ACHN (cell line): ENCODE measurements at places on chromosomes 5 and 9.

GRCh38 chr5:53944981-53945380 lies 365.4 kb downstream of the ARL15 start:
- DNase-seq = peak; percentile 21

DNA sequence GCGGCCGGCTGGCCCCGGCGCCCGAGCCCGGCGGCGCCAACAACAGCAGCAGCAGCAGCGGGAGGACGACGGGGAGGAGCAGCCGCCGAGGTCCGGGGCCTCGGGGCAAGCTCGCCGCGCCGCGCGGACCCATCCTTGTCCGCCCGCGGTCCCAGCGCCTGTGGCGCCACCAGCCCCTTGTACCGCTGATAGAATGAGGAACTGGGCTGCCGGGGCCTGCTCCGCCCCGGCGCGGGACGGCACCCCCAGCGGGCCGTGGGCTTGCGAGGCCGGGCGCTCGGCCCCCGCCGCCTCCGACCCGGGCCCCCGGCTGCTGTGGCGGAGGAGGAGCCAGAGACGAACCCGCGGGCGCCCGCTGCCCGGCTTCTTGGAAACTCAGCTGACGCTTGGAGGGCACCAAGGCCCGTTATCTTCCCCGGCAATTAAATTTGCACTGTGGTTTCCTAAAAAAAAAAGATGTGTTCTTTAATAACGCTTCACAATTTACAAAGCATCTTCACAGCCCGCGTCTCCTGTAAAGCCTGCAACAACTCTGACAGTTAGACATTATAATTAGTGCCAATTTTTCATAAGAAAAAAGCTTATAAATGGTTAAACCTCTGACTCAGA lies at the start of gene ARSB:
Gene ARSB, minus strand, starts transcription at position 195 of the 609 bp plus-strand sequence. Its CDS starts 62 bp downstream, at position 133.
- DNase-seq = peak; percentile 47

DNA sequence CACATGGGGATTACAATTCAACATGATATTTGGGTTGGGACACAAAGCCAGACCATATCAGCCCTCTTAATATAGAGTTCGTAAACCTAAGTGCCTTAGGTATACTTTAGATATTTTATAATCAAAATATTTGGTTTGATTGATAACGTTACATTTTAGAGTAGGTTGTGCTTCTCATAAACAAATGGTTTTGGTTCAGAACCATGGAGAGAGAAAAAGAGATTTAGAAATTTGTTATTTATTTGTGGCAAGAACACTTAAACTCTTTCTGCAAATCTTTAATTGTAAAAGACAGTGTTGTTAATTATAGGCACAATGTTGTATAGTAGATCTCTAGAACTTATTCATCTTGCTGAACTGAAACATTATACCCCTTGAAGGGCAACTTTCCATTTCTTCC lies 298.8 kb downstream of the TENT4A start:
- no peak for DNase-seq

GRCh38 chr9:127991017-127991756 lies 10.4 kb upstream of the EEIG1 start:
- no peak for DNase-seq

- DNase-seq = no peak
Observed at GRCh38 chr5:56176155-56176798, 56.9 kb downstream of the ANKRD55 start.

- no peak for DNase-seq
Observed at GRCh38 chr5:65866837-65867521, 59.4 kb upstream of the ERBIN start.

GRCh38 chr9:111458139-111459009 lies 25.8 kb downstream of the ECPAS start:
- DNase-seq = no peak

DNA sequence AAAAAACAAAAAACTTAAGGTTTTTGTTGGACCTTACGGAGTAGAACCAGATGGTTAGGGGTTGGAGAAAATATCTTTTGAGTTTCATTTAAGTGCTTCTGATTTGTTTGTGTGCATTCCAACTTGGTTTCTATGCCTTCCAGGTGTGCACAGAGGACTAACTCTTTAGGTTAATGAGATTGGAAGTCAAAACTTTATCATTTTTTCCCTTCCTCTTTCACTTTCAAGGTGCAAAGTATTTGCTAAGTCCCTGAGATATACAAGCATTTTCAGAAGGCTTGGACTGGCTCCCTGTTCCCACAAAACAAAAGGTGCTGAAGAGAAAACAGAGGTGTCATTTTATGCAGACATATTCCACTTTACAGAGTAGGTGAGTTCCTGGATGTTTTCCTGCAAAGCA lies 30.3 kb upstream of the CER1 start:
- no peak for DNase-seq

DNA sequence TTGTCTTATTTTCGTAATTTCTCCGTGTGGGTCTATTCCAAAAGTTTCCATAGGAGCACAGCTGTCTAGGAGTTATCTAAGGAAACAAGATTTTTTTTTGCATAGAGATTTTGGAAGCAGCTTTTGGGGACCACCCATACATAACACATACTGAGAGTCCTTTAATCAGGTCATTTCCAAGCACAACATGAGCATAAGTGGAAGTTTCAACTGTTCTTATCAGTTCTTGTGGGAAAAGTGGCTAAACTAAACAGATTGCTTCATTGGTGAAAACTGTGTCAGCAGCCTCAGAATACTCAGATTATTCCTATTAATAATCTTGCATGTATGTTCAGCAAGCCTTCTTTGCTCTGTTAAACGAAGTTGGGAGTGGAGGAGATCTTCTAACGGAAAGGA lies 153.6 kb upstream of the TYRP1 start:
- no peak for DNase-seq

- DNase-seq = no peak
Observed at GRCh38 chr9:69471433-69471832, 146.4 kb downstream of the ENTREP1 start.

- DNase-seq = no peak
Observed at GRCh38 chr9:69222970-69223369, 48.9 kb downstream of the TJP2 start.

- DNase-seq = peak; percentile 50
Observed at GRCh38 chr5:119743927-119744326, 114.6 kb downstream of the FAM170A start.

- no peak for DNase-seq
Observed at GRCh38 chr5:10138395-10139057, 111.2 kb downstream of the ATPSCKMT start.

GRCh38 chr5:171633776-171634470 lies 151.7 kb upstream of the SMIM23 start:
- DNase-seq = no peak

DNA sequence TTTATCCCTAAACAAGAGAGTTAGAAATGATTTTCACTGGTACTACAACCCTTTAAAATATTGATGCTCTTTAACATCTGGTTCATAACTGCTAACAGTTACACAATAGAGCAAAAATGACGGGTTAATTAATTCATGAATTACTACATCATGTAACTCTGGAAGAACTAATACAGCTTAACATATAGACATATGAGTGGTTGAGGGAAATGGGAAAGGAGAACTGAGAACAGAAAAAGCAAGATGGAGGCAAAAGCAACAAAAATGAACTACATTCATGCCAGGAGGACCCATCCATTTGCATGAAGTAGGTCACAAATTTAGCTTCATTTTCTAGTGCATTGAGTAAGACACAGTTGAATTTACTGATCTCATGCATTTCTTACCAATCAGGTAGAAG lies 61.8 kb downstream of the C9 start:
- DNase-seq = no peak

GRCh38 chr5:180938294-180938693 lies 39.3 kb downstream of the BTNL8 start:
- DNase-seq = no peak

DNA sequence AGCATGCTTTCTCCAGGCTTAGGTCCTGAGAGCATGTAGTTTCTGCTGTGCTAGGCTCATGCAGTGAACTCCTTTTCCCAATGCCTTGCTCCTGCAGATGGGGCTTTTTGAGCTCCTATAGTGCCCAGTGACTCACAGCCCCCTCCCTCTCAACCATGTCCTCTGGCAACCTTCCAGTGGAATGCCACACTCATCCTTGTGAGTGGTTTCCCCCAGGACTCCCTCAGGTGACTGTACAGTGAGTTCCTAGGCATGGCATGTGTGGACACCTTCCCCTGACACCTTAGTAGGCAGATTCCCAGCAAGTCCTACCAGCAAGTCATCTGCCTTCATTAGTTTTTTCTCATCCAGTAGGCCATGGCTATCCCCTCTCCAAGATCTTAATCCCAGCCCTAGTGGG lies 72.4 kb upstream of the CXCL14 start:
- peak; percentile 77 for DNase-seq

GRCh38 chr5:38497946-38498345 lies 58.5 kb downstream of the LIFR start:
- peak; percentile 10 for DNase-seq

DNA sequence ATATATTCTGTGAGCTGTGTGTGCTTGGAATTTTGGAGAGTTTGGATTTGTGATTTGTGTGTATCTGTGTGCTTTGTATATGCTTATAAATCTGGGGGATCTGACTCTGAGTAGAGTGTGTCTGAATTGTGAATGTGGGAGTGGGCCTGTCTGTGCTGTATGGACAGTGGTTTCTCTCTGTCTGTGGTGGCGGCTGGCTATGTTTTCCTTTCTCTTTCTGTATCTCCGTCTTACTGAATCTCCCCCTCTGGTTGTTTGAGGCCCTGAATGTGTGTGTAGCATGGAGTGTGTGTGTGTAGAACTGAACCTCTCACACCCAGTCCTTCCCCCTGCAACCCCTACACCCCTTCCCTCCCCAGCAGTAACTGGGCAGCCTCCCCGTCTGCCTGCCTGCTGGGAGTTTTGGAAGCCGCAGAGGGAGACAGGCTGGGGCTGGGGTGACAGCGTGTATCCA lies 4.7 kb downstream of the CXXC5 start:
- DNase-seq = no peak

DNA sequence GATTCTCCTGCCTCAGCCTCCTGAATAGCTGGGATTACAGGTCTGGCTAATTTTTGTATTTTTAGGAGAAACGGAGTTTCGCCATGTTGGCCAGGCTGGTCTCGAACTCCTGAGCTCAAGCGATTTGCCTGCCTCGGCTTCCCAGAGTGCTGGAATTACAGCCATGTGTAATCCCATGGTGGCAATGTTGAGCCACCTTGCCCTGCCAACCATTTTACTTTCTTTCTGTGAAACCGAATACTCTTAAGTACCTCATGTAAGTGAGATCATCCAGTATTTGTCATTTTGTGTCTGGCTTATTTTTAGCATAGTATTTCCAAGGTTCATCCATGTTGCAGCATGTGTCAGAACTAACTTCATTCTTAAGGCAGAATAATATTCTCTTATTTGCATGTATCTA lies 8.2 kb downstream of the PRRC2B start:
- peak; percentile 58 for DNase-seq

- no peak for DNase-seq
Observed at GRCh38 chr9:108759835-108760234, 96.0 kb downstream of the ACTL7B start.

DNA sequence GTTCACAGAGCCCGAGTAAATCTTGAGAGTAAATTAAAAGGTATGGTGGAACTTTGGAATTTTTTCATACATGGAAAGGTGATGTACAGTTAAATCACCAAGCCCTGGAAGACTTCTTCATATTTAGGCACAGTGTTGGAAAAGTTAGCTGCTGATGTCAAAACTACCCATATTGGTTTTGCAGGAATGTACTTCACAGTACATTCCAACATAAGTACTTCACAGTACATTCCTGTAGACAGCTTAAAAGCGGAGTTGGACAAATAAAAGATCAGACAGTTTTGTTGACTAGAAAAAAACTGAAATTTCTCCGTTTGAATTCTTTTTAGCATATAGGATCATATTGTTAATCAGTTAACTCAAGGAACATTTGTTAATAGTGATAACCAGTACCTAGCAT lies 1.8 kb downstream of the RANBP17 start:
- no peak for DNase-seq

GRCh38 chr5:111480346-111480745 lies 32.0 kb downstream of the STARD4 start:
- DNase-seq = no peak

- no peak for DNase-seq
Observed at GRCh38 chr5:117165068-117165467, 590.4 kb upstream of the SEMA6A start.

- no peak for DNase-seq
Observed at GRCh38 chr9:78050421-78050820, 18.8 kb upstream of the GNAQ start.

GRCh38 chr5:39760385-39761198 lies 335.8 kb upstream of the DAB2 start:
- no peak for DNase-seq

GRCh38 chr5:107215611-107216010 lies 455.1 kb downstream of the EFNA5 start:
- no peak for DNase-seq

GRCh38 chr5:148855249-148856008 lies 29.0 kb downstream of the ADRB2 start:
- no peak for DNase-seq

- DNase-seq = no peak
Observed at GRCh38 chr5:67731886-67732285, 483.7 kb upstream of the PIK3R1 start.

- no peak for DNase-seq
Observed at GRCh38 chr5:158233735-158234322, 374.9 kb upstream of the CLINT1 start.

DNA sequence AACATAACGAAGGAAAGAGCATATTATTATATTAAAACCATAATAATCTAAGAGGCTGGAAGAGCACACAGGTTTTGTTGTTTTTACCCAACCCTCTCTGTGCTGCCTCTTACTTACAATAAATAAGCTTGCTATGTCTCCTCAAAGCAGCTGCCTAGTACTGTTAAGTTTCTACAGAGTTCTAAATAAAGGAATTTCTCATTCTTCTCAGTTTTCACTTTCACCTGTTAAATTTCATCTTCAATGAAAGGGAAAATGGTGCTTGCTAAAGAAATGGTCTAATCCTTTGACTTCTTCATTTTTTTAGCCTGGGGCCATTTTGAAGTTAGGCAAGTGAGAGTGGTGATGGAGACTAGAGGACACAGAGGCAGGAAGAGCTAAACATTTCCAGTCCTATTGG lies 396.1 kb downstream of the MAN2A1 start:
- no peak for DNase-seq

- DNase-seq = no peak
Observed at GRCh38 chr5:9320652-9321051, 225.2 kb downstream of the SEMA5A start.

GRCh38 chr5:89443508-89443907 lies 560.5 kb upstream of the MEF2C start:
- DNase-seq = no peak

- DNase-seq = no peak
Observed at GRCh38 chr5:113601423-113601822, 87.9 kb downstream of the YTHDC2 start.

DNA sequence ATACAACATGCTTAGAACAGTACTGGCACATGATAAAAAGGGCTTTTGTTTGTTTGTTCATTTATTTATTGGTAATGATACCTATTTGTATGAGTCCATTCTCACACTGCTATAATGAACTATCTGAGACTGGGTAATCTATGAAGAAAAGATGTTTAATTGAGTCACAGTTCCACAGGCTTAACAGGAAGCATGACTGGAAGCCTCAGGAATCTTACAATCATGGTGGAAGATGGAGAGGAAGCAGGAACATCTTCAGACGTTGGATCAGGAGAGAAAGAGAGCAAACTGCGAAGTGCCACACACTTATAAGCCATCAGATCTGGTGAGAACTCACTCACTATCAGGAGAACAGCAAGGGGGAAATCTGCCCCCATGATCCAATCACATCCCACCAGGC lies 847.7 kb downstream of the CDH18 start:
- DNase-seq = no peak
